DMS153 (cell line): ENCODE measurements at places on chromosomes 16 and 17.

GRCh38 chr16:85245307-85246172 is 133.3 kb upstream of the CIBAR2 start:
- DNase-seq = no peak

DNA sequence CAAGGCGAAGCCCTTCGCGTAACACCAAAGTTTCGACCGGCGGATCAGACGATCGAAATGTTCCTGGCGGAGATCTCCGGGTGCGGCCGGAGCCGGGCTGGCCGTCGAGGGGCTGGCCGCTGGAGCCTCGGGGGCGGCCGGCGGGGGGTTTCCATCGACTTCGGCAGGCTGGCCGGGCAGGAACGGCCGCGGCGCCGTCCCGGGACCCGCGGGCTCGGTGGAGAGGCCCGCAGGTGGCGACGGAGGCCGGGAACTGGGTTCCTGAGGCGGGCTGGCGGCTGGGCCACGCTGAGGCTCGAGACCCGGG is 1.1 kb downstream of the EPOP start:
- no peak for DNase-seq

GRCh38 chr16:86723689-86724088 is 145.3 kb downstream of the FOXL1 start:
- no peak for DNase-seq

- DNase-seq = peak; percentile 21
Measured at GRCh38 chr16:89442990-89443726, 47.2 kb downstream of the ANKRD11 start.

DNA sequence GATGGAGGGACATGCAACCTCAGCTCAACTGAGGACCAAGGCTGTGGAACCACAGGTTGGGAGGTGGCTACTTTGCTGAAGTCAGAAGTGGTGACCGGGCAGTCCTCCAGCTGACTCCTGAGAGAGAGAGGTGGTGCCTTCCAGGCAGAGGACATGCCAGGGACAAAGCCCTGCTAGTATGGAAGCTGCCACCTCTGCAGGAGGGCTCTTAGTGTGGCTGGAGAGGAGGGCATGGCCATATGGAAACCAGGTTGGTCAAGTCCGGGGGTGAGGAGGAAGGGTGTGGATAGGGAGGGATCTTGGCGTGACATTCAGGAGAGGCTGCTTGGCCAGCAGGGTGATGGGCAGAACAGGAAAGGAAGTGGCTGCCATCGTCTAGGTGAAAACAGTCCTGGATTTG is 5.7 kb downstream of the C16orf86 start:
- no peak for DNase-seq

DNA sequence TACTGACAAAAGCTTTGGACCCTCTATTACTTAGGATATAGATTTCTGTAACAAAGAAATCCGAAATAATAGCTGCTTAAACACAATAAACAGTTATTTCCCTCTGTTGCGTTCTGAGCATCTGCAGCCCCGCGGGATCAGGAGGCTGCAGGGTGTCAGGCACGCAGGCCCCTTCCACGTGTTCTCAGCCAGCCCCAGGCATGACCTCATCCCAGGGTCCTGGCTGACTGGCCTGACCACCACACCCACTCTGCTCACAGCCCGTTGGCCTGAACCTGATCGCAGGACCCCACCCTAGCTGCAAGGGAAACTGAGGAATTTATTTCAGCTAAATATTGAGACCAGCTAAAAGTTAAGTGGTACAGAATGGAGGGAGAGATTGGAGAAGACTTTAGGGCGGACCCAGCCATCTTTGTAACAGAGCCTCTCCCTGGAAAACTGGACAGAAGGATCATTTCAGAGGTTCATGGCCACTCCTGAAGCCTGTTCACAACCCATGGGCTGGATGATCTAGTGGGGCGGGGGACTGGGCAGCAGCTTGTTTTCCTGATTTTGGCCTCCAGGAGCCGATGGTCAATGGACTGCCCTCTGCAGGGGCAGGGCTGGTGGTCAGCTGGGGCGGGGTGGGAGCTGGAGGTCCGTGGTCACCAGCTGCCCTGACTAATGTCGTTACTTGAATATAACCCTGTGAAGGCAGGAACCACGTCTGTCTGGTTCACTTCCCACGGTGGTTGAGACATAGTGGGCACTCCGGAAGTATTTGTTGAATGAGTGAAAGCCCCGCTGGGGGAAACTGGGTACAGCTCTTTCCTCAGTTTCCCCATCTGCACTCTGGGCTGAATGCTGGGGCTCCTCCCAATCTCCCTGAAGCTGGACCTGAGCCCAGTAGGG is 10.9 kb downstream of the CETP start:
- DNase-seq = no peak

GRCh38 chr17:15271741-15272140 is 6.6 kb upstream of the PMP22 start:
- DNase-seq = no peak

GRCh38 chr17:58375811-58376210 is 23.8 kb upstream of the SUPT4H1 start:
- DNase-seq = no peak

DNA sequence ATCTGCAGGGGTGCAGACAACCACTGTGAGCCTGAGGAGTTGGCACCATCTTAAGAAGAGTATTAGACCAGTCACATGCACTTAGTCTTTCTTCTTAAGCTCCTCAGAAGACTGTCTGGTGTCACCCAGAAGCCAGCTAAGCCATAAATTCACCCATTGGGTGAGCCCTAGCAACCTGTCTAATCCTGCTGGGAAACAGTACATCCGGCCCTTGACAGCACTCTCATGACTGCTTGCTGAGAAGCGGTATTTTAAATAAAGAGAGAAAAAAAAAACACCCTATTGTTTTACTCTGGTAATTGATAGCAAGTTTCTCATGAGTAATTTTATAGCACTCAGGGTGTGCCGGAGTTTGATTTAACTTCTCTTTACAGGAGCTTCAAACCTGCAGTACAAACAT is 134.7 kb downstream of the SOX9 start:
- DNase-seq = peak; percentile 65

- DNase-seq = no peak
Measured at GRCh38 chr16:56716761-56717160, 13.2 kb upstream of the NUP93 start.

- no peak for DNase-seq
Measured at GRCh38 chr16:81798311-81799137, 19.4 kb downstream of the PLCG2 start.

GRCh38 chr16:11618107-11618717 is 31.5 kb upstream of the LITAF start:
- no peak for DNase-seq

- no peak for DNase-seq
Measured at GRCh38 chr16:22855231-22855630, 41.3 kb downstream of the HS3ST2 start.

DNA sequence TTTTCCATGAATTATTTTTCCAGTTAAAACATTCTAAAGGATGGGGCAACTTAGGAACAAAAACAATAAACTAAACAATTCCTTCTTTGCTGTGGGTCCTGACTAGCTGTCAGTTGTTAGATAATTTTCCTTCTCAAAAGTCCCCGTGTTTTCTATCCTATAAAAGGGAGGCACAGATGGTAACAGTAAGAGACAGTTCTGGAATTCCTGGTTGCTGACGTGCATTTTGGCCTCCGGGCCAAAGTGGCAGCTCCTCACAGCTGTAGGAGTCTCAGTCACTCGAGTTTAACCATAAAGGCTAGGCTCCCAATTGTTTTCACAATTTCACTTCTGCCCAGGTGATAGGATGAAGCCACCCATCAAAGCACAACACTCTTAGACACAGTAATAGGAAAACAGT is 77.0 kb upstream of the ZNF423 start:
- DNase-seq = no peak

- DNase-seq = no peak
Measured at GRCh38 chr17:39196808-39197291, 619 bp downstream of the CACNB1 start.

GRCh38 chr17:18851201-18851600 is 6.7 kb upstream of the PRPSAP2 start:
- DNase-seq = no peak

- DNase-seq = no peak
Measured at GRCh38 chr17:38544839-38545209, 60.9 kb downstream of the SRCIN1 start.

- DNase-seq = peak; percentile 15
Measured at GRCh38 chr17:6551869-6552531, 4.4 kb downstream of the PITPNM3 start.

DNA sequence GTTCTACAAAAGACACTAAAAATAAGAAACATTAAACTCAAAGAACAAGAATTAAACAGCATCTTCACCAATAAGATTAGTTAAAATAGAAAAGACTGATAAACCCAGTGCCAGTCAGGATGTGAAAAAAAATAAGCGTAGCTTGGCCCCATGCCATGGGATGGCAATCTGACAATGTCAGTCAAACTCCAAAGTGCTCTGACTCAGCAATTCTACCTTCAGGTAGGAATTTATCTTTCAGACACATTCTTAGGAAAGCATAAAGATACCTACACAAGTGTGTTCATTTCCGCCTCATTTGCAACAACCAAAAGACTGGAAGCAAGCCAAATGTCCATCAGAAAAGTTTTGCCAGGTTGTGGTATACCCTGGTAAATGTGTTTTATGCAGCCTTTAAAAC is 9.1 kb upstream of the MPO start:
- no peak for DNase-seq

DNA sequence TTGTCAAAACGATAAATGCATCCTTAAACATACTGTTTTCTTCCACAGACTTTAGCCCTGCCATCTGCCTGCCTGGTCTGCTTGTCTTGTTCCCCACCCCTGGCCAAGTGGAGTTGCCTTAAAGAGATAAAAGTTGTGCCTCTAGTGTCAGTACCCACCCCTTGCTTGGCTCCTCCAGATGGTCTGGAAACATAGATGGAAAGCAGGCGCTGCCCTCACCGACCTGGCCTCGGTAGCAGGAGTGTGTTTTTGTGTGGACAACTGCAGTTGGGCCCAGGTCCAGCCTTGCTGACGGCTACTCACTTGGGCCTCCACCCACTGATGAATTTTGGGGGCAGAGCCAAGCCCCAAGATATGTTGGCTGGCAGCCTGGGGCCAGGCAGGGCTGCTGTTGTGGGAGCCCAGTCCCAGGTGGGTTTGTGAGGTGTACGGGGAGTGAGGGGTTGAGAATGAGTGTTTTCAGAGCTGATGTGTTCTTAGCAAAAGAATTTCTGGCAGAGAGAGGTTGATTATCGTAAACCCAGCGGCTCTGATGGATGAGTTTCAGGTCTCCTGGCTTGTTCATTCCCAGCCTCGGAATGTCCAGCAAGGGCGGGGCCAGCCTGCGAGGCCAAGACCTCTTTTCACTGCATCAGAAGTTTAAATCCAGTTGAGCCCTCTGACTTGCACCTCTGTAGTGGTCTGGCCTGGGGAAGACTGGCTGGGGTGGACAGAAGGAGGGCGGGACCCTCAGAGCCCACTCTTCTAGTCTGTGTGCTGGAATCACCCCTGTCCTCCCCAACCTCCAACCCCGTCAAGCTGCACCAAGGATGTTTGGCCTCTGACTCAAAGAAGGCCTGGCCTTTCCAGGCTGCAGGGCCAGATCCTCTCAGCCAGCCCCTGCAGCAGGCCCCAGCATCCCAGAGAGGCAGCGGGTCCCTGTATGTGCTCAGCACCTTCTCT is 179.7 kb downstream of the RAB11FIP4 start:
- no peak for DNase-seq

DNA sequence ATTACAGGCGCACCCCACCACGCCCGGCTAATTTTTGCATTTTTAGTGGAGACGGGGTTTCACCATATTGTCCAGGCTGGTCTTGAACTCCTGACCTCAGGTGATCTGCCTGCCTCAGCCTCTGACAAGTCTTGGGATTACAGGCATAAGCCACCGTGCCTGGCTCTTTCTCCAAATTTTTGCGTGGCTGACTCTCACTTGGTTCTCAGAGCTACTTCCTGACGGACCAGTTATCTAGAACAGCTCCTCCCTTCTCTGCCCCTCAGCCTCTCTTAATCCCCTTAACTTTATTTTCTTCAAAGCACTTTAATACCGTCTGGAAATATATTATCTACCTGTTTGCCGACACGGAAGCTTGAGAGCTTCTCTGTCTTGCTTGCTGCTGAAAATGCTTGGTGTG is 4.2 kb downstream of the YPEL2 start:
- DNase-seq = no peak

- peak; percentile 47 for DNase-seq
Measured at GRCh38 chr17:48024149-48025039, 13.2 kb downstream of the COPZ2 start.

DNA sequence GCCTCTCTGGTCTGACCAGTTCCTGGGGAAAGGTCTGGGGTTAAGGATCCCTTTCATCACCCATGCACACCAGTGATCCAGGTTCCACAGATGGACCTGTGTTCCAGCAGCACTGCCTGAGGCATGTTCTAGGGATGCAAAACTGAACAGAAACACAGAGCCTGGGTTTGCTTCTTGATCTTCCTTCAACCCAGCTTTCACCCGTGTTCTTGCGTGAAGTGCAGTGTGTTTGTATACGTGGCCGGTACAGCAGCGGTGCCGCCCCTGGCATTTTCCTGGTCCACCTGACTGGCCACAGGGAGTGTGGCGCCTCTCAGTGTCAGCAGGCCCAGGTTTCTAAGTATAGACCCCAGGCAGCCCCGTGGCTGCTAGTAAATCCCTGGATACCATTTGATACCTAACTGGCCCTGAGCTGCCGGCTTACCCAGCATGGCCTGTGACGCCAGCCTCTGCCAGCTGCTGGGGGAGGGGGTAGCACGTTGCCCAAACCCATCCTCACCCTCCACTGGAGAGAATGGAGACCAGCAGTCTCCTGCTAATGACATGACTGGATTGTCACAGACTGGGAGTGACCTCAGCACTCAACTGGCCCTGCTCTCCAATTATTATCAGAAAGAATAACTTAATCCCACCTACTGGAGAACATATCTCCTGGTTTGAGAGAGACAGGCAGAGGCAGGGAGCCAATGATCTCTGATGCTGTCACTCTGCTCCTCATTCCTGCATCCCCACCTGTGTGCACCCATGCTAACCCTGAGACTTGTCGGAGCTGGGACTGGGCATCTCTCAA is 59.2 kb upstream of the LGALS9 start:
- no peak for DNase-seq

DNA sequence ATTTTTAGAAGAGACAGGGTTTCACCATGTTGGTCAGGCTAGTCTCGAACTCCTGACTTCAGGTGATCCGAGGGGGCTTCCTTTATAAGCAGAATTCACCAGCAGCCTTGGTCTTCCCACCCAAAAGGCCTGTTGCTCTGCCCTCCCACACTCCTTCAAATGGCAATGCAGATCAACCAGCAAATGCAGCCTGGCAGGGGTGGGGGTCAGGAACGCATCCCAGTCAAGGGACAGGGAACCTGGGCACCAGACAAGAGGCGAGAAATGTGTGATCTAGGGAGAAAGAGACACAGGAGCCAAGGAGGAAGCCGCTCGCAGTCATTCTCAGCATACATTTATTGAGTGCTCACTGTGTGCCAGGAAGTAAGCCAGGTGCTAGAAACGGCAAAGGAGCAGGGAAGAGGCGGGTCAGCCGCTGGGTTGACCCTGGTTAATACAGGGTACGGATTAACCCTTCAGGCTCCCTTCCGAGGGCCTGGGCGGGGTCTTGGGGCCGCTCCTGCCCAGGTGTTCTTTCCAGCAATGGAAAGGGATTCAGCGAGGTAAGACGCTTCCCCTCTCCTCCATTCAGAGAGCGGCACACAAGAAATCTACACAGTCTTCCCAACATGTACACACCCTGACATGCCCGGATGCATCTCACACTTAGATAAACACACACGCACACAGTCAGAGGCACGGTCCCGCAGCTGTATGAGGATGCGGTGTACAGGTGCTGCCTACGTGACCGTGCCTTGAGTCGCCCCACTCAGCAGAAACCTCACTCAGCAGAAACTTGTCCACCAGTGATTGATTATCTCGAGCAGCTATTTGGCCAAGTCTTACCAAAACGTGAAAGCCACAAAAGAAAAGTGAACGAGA is 6.6 kb upstream of the PITPNA start:
- no peak for DNase-seq

GRCh38 chr17:33515974-33516373 is 222.9 kb upstream of the ASIC2 start:
- DNase-seq = no peak
